Foreskin fibroblast (primary cell): ENCODE measurements at places on chromosomes 4 and X.

DNA sequence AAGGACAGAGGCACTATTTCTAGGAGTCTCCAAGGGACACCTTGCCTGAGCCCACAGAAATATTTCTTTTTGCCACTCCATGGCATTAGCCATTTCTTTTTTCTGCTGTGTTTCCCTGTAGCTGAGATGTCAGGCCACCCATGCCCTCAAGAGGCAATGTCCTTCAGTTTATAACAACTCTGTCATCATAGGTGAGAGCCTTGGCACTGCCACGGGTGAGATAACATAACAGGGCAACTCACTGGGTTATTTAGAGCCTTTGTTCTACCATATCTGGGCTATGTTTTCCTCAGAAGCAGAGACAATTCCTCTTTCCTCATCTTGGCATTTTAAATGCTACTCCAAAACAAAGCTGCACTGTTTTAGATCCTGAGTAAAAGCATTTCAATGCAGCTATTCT is 99.9 kb upstream of the MAOA start:
- DNase-seq: no peak

DNA sequence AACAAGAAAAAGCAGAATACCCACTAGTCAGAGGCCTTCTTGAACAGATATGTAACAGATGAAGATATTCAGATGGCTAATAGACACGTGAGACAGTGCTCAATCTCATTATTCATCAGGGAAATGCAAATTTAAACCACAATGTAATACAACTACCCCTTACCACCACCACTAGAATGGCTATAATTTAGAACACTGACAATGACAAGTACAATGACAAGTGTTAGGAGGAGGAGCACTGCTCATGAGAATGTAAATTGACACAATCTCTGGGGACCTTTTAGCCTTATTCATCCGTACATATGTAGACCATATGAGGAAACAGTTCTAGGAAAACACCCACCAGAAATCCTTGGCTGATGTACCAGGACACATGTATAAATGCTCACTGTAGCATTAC is 13.1 kb downstream of the ZNF81 start:
- no peak for DNase-seq

GRCh38 chrX:115413246-115413878 is 123.8 kb downstream of the LUZP4 start:
- DNase-seq: peak; percentile 20

GRCh38 chrX:42976746-42977366 is 198.9 kb upstream of the PPP1R2C start:
- no peak for DNase-seq

- no peak for DNase-seq
These were observed at the start of gene CCNQ for GRCh38 chrX:153598541-153599191. Gene CCNQ, minus strand, starts transcription at chrX:153599139. Its CDS starts 66 bp downstream, at chrX:153599073.

DNA sequence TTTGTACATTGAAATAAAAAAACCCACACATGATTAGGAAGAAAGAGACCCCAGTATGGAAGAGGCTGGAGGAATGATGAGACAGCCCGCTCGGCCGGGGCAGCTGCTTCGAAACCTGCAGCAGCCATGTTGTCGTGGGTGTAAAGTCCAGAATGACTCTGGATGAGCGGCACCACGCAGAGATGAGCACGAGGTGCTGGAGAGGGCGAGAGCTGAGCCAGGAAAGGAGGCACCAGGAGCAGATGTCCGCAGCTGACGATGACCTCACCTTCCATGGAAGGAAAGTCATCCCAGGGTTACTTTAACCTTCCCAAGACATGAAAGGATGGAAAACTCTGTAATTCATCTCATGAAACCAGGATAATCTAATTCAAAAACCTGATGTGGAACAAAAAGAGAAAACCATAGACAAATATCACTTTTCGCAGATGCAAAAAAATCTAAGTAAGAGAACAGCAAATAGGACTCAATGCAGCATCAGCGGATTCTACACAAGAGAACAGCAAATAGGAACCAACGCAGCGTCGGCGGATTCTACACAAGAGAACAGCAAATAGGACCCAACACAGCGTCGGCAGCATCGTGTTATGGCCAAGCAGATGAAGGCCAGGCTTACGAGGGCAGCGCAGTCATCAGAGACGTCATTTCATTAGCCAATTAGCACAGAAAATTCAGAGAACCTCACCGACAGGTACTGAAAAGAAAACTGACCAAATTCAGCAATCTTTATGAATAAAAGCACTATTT is 25.9 kb upstream of the SPON2 start:
- DNase-seq: peak; percentile 45

- no peak for DNase-seq
These were observed 82.4 kb downstream of the ITIH6 start for GRCh38 chrX:54715621-54716020.

DNA sequence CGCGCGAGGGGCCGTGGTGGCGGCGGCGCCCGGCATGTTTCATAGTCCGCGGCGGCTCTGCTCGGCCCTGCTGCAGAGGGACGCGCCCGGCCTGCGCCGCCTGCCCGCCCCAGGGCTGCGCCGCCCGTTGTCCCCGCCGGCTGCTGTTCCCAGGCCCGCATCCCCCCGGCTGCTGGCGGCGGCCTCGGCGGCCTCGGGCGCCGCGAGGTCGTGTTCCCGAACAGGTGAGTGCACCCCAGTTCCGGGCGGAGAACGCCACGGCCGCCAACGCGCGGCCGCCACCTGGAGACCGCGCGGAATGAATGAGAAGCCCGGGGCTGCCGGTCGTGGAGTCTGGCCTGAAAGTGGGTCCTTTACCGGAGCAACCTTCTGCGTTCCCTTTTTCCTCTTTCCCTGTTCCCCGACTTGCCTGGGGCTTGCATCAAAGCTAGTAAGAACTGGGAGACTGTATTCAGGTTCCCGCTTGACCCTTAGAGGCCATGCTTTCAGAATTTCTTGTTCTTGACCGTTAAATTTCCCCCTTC is 429 bp downstream of the NOCT start:
- peak; percentile 51 for DNase-seq

- no peak for DNase-seq
These were observed 67.2 kb upstream of the MAB21L2 start for GRCh38 chr4:150514709-150515108.

DNA sequence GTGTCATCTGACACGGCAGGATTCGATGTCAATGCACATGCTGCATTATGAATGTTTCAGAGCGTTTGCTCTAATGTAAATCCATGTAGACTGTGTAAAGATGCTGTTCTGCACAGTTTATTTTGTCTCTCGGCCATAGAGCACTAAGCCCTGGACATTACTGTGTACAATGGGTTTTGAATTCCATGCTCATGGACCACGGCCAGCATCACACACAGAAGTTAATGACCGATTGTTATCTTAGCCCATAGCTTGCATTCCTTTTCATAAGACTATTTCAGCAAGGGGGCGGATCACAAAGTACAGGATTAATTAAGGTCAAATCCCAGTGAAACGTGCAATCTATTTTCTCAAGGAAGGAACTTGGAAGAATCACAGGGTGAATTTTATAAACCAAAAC is 286.1 kb upstream of the TENM3 start:
- DNase-seq: peak; percentile 88

- no peak for DNase-seq
These were observed 59.4 kb upstream of the GK2 start for GRCh38 chr4:79467246-79467932.

DNA sequence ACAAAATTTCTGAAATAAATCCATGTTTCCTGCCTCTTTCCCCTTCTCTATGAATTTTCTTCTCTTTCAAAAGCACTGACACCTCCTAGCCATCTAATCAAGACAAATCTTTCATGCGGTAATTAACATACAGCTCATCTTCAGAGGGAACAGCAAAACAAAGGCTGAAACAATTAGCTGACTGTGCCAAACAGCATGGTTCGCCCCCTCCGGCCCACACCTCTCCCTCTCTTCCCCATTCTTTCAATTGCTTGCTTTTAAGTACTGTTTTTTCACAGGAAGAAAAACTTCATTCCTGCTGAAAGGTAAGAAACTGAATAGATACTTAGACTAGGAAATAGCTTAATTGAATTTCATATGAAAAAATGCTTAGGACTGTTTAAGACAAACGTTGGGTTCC is 291.1 kb upstream of the NOCT start:
- DNase-seq: no peak

DNA sequence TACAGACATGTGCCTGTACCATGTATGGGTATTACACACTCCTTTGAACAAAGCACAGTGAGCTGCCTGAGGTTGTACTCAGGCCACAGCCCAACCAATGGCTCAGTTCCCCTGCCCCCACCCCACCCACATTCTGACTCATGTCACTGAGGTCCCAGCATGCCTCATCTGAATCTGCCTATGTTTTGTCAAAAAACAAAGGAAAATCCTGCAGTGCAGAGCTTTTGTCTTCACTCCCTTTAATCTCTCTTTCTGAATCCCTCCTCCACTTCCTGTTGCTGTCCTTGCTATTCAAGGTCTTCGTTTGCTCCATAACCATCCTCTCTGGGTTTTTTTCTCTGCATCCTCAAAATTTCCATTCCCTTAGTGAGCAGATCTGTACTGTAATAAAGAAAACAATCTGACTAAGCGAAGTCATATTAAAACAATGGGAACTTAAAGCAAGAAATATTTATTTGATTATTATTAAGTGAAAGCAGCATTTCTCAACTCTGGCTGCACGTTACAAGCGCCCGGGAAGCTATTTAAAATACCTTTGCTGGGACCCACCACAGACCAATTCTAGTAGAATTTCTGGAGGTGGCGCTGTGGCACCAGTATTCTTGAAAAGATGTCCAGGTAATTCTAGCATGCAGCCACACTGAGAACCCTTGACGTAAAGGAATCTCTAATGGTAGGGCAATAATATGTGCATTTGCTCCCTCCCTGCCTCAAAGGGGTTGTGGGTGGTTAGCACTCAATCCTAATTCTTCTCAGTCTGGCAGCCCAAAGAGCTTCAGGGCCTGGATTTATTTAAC is 8.7 kb downstream of the GUCY2F start:
- peak; percentile 81 for DNase-seq

GRCh38 chrX:33133320-33133719 is 78.0 kb downstream of the DMD start:
- no peak for DNase-seq

DNA sequence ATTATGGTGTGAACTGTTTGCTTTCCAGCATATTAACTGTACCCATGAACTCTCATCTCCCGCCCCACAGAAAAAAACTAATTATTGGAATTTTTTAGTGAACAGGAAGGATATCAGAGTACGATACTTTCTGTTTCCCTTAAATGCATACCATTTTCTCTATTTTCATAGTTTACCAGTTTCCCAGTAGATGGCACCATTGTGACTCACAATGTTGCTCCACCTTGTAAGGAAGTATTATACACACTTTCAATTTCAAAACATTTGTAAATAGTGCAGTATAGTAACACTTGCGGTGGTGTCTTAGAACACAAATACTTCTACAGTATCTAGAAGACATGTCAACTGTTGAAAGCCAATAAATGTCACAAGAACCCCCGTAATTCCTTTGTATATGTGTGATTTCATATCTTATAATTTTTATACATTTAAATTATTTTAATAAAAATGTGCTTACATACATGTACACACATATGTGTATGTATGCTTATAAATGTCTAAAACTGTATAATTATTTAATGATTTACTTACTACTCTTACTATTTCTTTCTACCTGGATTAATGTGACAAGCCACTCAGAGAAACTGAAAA is 167.3 kb downstream of the SLIT2 start:
- DNase-seq: peak; percentile 82

DNA sequence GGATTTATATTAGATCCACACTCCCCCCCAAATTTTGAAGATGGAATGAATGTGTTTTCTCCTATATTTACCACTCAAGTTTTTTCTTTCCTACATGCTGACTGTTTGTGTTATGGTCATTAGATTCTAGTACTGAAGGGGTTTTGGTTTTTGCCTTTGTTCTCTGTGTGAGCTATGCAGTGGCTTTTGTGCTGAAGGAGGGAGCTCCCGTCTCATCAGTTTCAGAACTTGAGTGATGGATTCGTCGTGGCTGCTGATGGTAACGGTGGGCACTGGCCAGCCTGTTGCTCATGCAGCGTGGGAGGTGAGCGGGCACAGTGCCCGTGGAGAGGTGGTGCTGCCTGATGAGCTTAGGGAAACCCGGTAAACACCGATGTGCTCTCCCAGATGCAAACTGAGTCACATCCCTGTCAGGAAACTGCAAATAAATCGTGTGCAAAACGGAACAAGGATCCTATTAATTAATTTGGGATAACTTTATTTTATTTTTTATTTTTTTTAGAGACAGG is 101.5 kb downstream of the SORBS2 start:
- DNase-seq: no peak

DNA sequence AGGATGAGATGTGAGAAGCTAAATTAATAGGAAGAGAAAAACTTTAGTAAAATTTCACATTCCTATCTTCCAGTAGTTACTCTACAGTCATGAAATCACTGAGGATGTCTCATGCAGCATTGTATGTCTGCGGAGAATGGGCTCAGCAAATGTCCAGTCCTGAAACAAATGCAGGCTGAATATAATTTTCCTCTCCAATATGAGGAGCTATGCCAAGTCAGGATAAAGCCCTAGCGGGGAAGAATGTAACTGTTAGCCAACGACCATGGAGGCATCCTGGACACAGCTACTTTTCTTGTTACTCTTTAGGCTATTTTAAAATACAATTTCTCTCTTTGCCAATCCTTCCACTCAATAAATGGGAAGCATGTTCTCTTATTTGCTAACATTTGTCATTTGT is 127.7 kb downstream of the PRKX start:
- no peak for DNase-seq

- no peak for DNase-seq
These were observed 1450.3 kb downstream of the STIM2 start for GRCh38 chr4:28310926-28311325.

DNA sequence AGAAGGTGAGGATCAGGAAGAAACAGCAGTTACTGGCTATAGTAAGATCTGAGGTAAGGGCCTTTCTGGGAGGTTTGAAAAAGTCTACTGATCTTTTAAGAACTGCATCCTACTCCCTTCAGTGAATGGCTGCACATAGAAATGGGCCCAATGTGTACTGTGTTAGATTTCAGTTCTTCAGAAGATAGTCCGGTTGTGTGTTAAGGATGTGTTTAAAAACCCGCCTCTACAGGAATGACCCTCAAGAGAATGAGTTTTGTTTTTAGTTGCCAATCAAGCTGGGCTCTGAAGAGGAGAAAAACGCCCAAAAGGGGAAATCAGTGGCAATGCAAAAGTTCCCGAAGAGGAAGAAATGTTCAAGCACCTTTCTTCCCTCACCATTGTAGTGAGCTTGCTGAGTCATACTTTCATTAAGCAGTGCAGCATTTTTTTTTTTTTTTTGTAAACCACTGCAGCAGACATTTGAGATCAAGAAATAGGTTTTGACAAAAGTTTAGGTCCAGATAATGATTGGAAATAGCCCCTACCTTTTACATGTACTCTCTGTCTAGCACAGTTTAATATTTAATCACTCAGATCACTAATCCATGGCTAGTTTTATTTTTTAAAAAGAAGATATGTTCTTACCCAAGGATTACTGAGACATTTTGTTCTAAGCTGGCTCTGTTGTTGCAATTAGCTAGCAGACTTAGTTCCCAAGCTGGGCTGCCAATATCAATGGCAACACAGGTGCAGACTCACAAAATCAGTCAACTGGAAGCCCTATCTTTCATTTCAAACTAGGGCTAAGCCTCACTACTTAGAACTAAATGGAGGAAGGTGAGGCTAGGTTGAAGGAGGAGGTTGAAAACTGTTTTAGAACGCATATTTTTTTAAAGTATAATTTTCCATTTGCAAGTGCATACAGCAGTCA is 7.0 kb upstream of the TRPC5OS start:
- no peak for DNase-seq

- DNase-seq: peak; percentile 53
These were observed 52.0 kb downstream of the SEC24D start for GRCh38 chr4:118783887-118784286.
